ENCODE measurements at places on chromosomes 12 and 14.

- peak; percentile 39 for DNase-seq
These were observed 117.7 kb downstream of the PRKCH start for GRCh38 chr14:61438860-61439765.

GRCh38 chr12:47328831-47329545 is 249.2 kb upstream of the AMIGO2 start:
- DNase-seq, result no peak

- no peak for DNase-seq
These were observed 52.6 kb downstream of the SLCO1B3 start for GRCh38 chr12:20863056-20863455.

- no peak for DNase-seq
These were observed 442.9 kb upstream of the ATP2B1 start for GRCh38 chr12:90151491-90152015.

GRCh38 chr12:83408851-83409250 is 722.1 kb downstream of the TMTC2 start:
- DNase-seq, result no peak

DNA sequence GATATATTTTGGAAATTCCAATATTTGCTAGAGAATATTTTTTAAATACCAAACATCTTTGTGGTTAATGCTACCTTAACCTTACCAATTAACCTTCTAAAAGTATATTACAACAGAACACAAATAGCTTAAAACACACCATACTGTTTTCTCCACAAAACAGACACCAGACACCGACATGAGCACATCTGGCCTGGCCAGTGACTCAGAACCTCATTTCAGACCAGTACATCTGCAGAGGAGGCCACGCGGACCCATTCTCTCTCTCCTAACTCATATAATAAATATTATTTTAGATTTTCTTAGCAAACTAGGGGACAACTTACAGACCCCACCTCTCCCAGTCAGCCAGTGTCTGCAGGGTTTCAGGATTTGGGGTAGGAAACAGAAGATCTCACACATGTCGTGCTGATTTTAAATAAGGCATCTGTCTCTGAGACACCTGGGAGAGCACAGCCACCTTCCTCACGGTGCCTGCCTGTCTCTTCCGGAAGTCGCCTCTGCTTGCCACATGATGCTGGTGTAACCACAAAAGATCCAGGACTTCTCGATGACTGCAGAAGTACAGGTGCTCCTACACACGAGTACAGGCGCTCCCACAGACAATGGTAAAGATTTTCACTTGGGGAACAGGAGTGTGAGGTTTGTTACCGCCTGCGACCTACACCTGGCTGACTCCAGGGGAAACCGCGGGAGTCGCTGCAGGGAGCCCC is 9.7 kb upstream of the ANKLE2 start:
- peak; percentile 58 for DNase-seq

- no peak for DNase-seq
These were observed 82.2 kb downstream of the PTPRO start for GRCh38 chr12:15404485-15404884.

GRCh38 chr12:112833267-112833666 is 41.7 kb downstream of the RPH3A start:
- no peak for DNase-seq

DNA sequence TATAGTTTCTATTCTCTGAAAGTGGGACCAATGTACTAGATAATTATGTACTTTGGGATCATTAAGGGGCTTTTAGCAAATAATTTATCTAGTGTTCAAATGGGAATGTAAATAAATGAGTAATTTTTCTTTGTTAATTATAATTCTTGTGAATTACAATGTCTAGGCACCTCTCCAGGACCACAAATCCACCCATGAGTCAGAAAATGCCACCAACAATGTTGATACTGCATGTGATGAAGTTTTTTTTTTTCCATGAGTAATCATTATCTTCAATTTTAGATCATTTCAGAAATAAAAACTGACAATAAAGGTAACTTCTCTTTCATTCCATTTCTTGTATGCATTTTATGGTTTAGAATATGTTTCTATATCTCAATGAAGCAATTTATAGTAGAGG is 470.3 kb downstream of the VRK1 start:
- DNase-seq, result no peak

DNA sequence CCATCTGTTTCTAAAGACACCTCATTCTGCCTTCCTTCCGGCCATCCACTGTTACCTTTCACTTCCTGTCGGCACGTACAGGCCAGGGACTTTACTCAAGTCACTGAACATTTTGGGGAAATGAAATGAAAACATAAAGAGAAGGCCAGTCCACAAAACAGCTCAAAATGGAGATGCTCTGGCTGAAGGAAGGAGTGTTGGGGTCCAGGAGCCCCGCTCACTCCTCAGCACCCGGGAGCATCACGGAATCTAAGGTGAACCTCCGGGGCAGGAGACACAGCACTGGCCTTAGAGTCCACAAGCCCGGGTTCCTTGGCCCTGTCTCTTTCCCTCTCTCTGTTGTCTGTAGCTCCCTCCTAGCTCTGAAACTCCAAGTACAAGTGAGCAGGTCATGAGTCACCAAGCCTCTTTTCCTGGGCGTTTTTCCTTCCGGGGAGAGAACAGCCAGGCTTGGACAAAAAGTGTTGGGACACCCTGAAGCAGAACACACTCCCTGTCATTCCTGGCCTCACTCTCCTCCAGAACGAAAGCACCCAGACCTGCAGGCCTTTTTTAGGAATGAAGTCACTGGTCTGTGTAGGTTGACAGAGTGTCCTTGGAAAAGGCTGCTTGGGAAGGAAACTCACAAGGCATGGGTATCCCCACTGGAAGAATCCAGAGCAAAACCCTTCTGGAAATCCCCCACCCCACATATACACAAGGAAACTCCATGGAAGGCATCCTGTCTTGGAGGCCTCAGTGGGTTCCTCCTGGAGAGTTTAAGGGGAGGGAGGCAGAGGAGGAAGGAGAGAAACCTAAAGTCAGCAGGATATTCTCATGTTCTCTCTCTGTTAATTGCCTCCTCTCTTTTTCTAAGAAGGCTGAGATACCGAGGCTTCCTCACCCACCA is 245.3 kb downstream of the ZFP36L1 start:
- no peak for DNase-seq

DNA sequence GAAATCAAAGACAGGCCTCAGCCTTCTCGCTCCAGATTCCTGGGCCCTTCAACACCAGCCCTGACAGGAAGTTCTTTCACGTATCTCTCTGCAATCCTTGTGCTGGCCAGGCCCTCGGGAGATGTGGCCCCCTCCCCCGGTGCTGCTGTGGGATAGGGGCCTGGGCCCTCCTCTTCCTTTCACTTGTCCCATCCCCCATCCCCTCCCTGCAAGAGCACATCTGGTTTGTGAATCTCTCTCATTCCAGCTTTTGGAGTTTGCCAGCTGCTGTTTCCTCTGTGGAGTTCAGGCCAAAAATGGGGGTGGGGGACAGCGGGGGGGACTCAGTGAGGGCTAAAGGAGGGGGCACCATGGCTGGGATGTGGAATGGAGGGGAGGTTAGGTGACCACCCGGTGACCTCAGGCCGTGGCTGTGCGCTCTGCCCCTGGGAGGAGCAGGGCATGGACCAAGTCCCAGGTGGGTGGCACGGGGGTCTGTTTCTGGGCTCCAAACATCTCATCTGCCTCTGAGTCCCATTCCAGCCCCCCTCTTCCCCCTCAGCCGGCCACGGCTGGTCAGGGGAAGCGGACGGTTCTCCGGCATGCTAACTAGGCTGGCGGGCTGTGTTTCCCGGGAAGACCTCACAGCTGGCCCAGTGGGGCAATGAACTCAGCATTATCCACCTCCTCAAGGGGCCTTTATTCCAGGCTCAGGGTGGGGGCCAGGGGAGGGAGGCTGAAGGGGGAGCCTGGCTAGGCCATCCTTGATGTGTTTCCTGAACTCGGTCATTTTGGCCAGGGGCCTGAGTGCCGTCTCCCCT is 7.4 kb downstream of the LRP1 start:
- DNase-seq, result no peak

DNA sequence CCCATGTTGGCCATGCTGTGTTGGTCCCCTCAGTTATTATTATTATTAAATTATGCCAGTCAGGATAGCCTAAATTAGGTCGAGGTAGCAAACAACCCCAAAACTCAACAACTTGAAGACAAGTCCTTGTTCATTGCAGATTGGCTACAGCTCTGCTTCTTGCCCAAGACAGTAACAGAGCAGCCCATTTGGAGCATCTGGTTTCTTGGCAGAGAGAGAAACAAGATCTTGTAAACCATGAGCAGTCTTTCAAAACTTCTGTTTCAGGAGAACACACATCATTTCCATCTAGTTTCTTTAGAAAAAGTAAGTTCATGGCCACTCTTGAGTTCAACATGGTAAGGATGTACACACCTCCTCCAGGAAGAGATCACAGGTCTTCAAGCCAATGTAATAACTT is 52.3 kb downstream of the E2F7 start:
- DNase-seq, result no peak

GRCh38 chr12:91965781-91966180 is 179.9 kb downstream of the BTG1 start:
- DNase-seq, result no peak

GRCh38 chr12:123634142-123634561 is 523 bp downstream of the GTF2H3 start:
- no peak for DNase-seq

DNA sequence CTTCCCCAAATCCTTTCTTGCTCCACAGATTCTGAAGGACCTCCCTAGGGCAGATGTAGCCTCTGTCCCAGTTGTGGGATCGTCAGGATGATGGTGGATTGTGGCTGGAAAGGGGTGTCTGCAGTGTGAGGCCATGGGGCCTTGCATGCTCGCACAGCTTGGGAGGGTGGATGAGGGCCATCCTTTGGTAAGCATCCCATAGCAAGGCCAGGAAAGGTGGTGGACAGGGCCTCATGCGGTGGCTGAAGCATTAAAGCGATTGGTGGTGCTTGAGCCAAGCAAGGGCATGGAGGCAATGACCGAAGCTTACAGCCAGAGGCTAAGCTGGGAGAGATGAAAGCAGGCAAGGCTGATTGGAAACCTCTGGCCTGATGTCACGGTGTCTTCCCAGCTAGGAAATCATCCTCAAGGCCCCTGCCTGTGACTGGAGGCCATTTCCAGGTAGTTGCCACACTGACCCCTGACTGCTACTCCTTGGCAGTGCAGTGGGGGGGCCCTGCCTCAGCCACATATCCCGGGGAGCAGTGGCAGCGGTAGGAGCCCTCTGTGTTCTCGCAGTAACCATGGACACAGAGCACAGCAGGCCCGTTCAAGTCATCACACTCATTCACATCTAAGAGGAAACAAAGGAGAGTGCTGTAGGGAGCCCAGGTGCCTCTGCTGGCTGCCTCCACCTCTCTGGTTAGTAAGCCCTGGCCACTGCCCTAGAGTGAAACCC is 7.0 kb downstream of the ISCA2 start:
- DNase-seq, result no peak
